ENCODE measurements at places on chromosomes 2 and 18. TPM values are rescaled to one million over a fixed set of nuclear protein-coding genes. Genes with fewer than 3 reads are reported as not detected.
A peak's percentile ranks its signal among the peaks of the same experiment; 100 is the strongest.

Gene TRABD2A
- total RNA-seq: 89.8 TPM

Gene CFC1
- 0.58 TPM for total RNA-seq

Gene SPATA3
- not detected for total RNA-seq

Gene IL1F10
- total RNA-seq: not detected

Gene PLCL1
- total RNA-seq: 1.1 TPM

- peak; percentile 50 for DNase-seq
Observed at GRCh38 chr2:101120124-101120996, 30.8 kb downstream of the TBC1D8 start.

DNA sequence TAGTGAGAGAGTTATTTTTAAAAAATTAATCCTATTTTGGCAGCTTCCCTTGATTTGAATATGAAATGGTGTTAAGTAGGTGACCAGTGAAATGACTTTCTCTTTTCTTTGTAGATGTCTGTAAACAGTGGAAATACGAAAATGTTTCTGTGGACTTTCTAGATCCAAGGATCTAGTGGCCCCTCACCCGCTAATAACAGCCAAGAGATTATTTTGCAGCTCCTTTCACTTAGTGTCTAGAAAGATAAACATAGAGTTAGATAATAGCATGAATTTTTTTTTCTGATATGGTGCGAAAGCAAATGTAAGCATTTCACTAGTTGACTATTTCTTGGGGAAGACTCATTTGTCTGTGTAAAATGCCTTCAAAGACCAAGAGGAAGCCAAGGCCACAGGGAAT lies 57.7 kb downstream of the ARHGAP15 start:
- DNase-seq: no peak

DNA sequence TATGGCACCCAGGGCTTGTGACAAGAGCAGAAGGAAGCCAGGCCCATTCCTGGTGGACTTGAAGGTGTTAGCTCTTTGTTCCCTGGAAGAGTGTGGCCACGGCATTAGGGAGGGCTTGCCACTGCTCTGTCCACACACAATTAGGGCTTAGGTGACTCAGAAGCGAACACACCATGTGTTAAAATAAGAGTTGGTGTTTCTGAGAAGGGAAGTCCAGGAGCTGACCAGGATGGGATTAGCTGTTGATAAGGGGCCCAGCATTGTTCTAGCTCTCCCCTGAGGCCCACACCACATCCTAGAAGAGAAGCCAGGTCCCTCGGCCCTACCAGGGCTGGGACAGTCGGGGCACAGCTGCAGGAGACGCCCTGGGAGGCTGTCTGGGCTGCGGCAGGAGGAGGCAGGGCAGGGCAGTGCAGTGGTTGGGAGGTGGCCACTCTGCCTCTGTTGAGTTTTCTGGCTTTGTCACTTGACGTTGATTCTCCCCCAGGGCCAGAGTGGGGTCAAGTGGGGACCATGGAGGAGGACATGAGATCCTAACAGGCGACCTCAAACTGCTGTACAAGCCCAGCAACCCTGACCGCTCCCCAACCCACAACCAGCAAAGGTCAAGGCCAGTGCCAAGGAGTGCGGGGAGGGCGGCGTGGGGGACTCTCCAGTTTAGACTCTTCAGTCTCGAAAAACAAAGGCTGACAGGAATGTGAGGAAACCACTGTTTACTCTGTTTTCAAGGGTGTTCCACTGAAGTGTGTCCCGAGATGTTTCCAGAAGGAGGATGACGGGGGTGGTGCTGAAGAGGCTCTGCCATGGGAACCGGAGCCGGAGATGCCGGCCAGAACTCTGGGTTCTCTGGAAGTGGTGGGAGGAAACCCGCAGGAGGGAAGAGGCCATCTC lies 16.8 kb downstream of the GNLY start:
- peak; percentile 21 for DNase-seq

DNA sequence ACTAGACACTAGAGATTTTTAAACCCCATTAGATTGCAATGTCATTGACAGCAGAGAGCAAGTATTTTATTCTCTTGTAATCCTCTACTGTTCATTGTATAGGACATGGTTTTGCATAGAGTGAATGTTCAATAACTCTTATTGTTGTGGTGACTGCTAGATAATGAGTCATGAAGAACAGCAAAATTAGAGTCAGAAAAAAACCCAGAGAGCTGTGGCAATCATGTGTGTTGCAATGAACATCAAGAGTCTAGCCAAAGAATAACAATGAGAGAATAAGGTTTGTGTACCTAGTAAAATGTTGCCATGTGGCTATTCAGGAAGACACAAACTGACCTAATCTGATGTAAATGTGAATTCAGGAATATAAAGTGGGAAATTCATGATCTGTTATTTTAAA lies 684.0 kb downstream of the DSC3 start:
- DNase-seq: no peak

DNA sequence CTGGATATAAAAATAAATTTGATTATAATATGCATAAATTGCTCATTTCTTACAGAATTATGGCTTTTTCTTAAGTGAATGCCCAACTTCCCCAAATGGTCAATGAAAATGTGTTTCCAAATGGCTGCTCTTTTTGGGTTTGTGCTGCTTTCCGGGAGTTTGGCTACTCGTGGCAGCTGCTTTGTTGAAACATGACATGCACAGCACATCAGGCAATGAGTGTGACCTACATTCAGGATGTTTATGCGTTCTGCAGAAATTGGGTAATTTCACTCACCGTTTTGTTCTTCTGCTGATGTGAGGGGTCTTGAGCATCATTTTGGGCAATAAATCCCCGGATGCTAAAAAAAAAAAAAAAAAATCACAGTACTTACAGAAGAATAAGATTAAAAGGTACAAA lies 825.0 kb upstream of the KLHL29 start:
- no peak for DNase-seq

GRCh38 chr2:217095511-217096205 lies 235.8 kb upstream of the TNP1 start:
- DNase-seq: no peak

- no peak for DNase-seq
Observed at GRCh38 chr2:203326356-203326755, 1.8 kb upstream of the ABI2 start.

Data from left colon (tissue), 2 donors.